ENCODE measurements at places on chromosomes 16 and 17.

DNA sequence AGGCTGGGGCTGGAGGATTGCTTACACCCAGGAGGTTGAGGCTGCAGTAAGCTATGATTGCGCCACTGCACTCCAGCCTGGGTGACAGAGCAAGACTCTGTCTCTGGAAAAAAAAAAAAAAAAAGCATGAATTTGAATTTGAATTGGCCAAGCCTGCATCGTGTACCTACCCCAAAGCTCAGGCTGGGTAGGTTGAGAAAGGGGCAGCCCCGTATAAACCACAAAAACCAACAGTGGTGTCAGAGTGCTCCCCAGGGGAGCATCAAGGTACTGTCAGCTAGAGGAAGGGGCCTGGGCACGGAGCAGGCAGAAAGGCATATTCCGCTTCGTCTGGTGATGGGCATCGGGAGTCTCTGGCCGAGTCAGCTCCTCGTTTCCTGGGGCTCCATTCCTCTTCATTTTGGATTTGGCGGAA, 40.9 kb downstream of the RAP1GAP2 start:
- DNase-seq: peak; percentile 45

DNA sequence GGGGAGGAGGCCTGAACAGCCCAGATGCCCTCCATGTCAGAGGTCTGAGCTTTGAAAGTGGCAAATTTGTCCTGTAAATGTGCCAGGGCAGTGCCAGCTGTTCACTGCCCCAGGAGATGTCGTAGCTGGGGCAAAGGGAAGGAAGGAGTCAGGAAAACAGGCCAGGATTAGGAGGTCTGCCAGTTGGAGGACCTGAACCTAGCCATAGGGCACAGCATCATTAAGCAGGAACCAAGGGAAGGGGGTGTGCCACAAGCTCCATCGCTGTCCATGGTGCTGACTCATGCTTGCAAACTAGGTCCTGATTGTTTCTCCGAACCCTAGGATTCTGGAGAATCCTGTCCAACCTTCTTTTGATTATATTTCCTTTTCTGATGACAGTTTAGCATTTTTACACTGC, 124.2 kb downstream of the TMEM132E start:
- DNase-seq: peak; percentile 3

- DNase-seq: no peak
These were observed 5.0 kb upstream of the SDR42E1 start for GRCh38 chr16:82016263-82016662.

DNA sequence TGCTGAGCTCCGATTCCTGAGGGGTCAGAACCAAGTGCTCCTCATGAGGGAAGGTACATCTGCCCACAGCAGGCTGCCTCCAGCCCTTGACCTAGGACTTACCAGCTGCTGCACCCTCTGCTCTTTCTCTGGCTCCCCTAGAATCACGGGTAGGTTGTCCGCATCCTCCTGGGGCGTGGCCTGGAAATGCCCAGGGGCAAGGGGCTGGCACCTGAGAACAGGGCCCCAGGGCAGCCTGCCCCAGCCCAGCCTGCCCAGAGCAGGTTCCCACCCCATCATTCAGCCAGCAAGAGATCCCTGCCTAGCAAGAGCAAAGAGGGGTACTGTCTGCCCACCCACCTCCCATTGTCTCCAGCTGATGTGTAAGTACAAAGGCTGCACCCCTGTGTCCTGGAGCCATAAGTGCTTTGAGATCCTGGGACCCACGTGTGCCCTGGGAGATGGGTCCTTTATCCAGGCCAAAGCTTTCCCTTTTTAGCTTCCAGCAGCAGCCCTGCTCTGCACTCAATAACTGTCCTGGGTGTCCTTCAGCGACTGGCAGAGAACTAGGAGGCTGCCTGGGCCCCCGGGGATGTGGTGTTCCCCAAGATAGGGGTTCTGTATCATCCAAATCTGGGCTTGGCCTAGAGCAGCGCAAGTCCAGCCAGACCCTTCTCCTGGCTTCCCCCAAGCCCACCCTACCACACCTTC, 5.1 kb downstream of the TSPOAP1 start:
- DNase-seq: no peak

DNA sequence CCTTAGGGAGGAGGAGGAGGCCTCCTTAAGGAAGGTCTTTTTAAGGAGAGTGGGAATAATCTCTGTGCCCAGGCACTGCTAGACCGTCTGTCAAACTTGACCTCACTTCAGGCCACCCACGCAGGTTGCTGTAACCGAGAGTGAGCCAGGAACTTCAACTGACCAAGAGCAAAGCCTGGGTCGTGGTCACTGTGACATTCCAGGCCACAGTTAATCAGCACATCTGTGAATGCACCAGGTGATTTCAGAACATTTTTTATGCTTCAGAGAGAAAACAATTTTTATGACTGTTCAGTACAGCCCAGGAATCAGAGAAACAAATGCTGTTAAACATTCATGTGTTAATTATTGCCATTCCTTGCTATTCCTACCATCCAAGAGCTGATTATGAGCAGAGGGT, 226.6 kb upstream of the ASIC2 start:
- DNase-seq: no peak

- no peak for DNase-seq
These were observed 234.9 kb downstream of the IRF8 start for GRCh38 chr16:86133847-86134375.

DNA sequence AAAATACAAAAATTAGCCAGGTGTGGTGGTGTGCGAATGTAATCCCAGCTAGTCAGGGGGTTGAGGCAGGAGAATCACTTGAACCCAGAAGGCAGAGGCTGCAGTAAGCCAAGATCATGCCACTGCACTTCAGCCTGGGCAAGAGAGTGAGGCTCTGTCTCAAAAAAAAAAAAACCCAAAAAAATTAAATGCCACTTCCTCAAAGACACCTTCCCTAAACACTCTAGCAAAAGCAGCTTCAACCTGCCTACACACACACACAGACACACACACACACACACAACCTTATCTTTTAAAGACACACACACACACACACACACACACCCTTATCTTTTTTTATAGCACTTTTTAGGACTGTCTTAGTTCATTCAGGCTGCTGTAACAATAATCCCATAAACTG, 201.7 kb upstream of the PSMD7 start:
- DNase-seq: no peak

DNA sequence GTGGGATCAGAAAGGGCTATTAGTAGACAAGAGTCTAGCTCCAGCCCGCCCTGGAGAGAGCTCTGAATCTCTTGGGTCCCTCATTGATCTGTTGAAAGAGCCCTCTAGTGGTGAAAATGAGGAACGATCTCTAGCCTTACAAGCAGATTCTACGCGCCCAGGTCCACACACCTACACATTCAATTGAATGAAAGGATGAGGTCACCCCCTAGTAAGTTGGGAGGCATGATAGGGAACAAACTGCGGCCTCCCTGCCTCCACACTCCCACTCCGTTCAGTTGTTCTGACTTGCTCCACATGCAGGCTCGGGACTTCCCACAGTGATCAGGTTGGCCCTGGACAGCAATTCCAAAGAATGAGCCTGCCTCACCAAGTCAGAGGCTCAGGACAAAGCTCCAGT, 2.9 kb upstream of the CACNG3 start:
- DNase-seq: peak; percentile 45

DNA sequence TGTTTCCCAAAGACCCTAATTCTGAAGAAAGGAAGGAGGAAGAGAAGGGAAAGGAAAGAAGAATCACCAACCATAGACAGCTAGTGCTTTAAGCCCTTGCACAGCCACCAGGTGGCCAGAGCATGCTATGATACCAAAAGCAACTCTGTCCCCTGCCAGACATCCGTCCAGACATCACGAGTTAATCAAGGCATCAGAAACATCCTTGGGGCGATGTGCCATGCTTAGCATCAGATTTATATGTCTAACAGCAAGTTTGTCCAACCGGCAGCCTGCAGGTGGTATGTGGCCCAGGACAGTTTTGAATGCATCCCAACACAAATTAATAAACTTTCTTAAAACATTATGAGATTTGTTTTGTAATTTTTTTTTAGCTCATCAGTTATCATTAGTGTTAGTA, 2.9 kb upstream of the CRYBA1 start:
- no peak for DNase-seq

- no peak for DNase-seq
These were observed 56.5 kb downstream of the RNF213 start for GRCh38 chr17:80316927-80317705.

GRCh38 chr17:6479622-6480302, 35.5 kb downstream of the PIMREG start:
- no peak for DNase-seq

GRCh38 chr16:55709801-55710200, 54.0 kb downstream of the SLC6A2 start:
- no peak for DNase-seq

- DNase-seq: no peak
These were observed 2.8 kb downstream of the KRTAP4-9 start for GRCh38 chr17:41107941-41108450.

DNA sequence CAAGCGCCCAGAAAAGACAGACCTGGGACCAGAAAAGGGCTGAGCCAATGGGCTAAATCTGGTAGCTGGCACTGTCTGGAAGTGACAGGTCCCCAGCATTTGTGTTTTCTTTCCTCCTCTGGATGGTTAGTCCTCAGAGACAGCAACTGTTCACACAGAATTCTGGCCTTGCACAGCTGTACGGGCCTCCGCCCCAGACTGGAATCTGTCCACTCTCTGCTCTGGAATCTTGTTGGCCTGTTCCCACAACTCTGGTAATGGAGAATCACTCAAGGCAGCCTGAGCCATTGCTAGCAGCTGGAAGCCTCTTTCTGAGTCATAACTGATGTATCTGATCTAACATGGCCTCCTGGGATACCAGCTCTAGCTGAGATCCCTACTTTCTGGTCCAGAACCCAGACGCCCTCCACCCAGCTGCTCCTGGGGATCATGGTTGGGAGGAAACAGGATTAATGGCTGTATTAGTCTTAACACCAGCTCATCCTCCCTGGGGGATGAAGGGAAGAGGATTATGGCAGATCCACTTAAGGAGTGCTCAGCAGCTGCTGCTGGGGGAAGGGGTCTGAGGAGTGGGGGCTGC, 9.1 kb downstream of the ZNF668 start:
- no peak for DNase-seq

DNA sequence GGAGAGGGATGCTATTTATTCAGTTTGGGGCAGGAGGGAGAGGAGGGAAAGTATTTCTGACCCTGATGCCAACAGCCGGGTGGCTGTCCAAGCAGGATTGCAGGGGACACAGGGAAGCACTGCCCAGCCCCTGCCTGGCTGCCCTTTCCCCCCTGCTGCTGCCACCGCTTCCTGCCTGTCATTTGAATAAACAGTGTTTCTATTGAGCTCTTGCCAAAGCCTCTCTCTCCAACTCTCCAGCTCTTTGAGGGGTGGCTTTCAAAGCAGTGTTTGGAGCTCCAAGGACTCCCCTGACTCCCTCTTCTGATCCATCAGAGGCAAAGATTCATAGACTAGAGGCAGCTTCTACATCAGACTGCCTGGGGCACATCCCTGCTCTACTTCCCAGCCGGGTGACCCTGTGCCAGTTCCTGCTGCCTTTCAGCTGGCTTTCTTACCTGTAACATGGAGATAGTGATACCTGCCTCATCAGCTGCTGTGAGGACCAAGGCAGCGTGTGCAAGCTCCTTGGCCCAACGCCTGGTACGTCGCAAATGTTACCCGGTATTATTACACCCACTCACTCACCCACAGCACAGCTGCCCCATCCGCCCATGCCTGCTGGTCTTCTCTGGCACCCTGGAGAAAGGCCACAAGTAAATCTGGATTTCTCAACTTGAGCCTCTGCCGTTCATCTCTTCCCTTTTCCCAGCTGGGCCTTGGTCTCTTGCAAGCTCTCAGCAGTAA, 9.5 kb downstream of the PROCA1 start:
- no peak for DNase-seq

- DNase-seq: peak; percentile 32
These were observed 83.0 kb downstream of the ANKRD11 start for GRCh38 chr16:89407282-89407924.

DNA sequence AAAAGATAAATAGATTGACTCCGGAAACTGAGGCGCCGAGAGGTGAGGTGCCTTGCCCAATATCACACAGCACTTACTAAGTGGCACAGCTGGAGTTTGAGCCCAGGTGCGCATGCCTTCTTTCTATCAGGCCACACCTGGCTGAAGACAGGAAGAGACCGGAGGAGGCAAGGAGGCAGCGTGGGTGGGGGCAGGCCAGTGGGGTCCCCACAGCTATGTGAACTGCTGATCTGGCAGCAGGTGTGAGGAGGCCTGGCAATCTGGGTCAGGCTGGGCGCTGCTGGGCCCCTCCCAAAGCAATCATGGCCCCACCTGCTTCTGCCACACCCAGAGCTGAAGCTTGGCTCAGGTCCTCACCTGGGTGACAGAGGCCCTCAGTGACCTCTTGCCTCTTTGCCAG, 1.9 kb upstream of the GDPD3 start:
- no peak for DNase-seq

GRCh38 chr17:38996660-38997337, 29.6 kb upstream of the FBXO47 start:
- DNase-seq: no peak

DNA sequence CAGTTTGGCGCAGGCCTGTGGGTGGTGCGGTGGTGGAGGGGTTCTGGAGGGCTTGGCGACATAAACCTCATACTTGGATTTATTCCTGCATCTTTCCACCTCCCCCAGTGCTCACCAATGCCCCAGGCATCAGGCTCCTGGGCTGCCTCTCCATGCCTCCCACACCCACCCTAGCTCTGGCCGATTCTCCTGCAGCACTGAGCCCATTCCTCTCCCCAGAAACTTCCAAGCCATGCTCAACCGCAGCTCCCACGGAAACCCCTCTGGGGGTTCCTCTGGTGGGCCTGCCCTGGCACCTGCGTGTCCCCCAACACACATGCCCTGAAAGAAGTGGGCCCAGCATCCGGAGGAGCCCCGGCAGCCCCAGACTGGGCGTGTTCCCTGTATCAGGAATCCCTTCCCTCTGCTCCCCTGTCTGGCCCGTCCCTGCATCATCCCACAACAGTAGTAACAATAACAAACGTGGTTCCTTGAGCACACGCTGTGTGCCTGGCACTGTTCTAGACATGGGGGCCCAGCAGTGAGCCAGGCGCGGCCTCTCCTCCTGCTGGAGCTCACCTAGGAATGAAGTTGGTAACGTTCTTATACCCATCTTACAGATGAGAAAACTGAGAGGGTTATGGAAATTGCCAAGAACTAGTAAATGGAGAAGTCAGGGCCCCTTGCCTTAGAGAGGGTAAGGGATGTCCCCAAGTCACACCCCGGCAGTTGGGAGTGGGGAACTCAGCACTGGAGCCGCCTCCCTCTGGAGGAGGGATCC, 2.3 kb downstream of the PRSS21 start:
- no peak for DNase-seq
